Brain (organoid and tissue), 16 donors: ENCODE measurements at places on chromosomes 16 and 17.

DNA sequence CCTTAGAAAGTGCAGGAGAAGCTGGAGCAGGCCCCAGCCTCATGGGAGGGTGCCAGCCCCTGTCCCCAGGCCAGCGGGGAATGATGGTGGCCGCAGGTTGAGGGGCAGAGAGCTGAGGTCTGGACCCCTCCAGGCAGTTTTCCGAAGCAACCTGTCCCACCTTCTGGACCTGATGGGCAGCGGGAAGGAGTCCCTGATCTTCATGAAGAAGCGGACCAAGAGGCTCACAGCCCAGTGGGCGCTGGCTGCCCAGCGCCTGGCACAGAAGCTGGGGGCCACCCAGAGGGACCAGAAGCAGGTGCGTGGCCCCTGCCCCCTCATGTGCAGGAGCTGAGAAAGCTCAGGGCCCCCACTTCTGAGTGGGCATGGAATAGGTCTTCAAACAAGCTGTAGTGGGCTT lies 36.8 kb downstream of the MGAT5B start:
- DNase-seq: no peak

- DNase-seq: no peak
Observed at GRCh38 chr16:47213761-47214440, 70.2 kb upstream of the NETO2 start.

GRCh38 chr16:29675811-29676643 lies 3.0 kb upstream of the QPRT start:
- no peak for DNase-seq

- DNase-seq: no peak
Observed at GRCh38 chr16:27481282-27481934, 68.3 kb downstream of the GTF3C1 start.

DNA sequence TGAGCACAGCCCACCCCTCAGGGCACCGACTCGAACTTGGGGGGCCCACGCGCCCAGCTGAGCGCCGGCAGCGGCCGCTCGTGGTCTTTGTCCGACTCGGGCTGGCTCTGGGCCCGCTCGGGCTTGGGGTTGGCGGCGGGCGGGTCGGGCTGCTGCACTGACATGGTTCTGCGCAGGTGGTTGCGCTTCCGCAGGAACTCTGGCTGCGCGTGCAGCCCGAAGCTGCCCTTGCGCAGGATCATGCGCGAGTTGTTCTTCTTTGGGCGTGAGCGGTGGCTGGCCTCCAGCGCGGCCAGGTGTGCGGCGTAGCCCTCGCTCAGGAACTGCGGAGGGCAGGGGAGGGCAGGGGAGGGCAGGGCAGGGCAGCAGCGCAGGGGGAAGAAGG lies 11.1 kb downstream of the PIMREG start:
- peak; percentile 30 for DNase-seq

DNA sequence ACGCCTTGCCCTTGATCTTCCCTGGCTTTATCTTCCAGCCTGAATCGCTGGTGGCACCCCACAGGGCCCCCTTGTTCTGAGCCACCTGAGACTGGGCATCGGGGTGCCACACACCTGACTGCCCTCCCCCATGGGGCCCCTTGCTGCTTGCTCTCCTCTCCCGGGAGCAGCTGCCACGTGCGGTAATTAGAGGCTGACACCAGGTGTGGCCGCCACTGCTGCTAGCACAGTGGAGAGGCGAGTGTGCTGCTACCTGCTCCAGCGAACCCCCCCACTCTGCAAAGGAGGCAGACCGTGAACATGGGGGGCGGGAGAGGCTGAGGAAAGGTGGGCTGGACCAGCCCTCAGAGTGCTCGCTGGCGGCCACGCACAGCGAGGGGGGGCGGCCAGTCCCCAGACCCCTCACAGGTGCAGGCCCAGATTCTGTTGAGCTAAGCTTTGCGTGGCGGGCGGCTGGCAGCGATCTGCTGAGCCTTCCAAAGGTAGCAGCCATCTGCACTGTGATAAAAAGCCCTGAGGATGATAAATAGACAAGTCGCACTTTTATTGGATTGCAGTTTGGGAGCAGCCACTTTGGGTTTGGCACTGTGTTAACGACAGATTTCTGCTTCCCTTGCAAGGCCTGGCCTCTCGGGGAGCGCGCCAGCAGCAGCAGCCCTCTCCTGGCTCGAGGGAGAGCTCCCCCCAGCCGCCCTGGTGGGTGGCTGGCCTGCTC lies 167.9 kb upstream of the GSE1 start:
- DNase-seq: peak; percentile 75

GRCh38 chr17:1197379-1197778 lies 17.6 kb upstream of the ABR start:
- DNase-seq: no peak

- no peak for DNase-seq
Observed at GRCh38 chr16:17769065-17769464, 298.3 kb upstream of the XYLT1 start.
